ENCODE measurements at places on chromosomes 1 and 21. TPM values are rescaled to one million over a fixed set of nuclear protein-coding genes. Genes with fewer than 3 reads are reported as not detected.
A peak's percentile ranks its signal among the peaks of the same experiment; 100 is the strongest.

LCE2B gene
- not detected for total RNA-seq

HRNR gene
- total RNA-seq = not detected

CFHR3 gene
- 0.03 TPM for total RNA-seq

LRRC53 gene
- not detected for total RNA-seq

LAMB3 gene
- 13.7 TPM for total RNA-seq

FAM43B gene
- 0.09 TPM for total RNA-seq

RAB4A gene
- total RNA-seq = 48.5 TPM

PCNT gene
- 20.5 TPM for total RNA-seq

LYPD8 gene
- 0.46 TPM for total RNA-seq

ECM1 gene
- 135 TPM for total RNA-seq

LINGO4 gene
- not detected for total RNA-seq

SPATC1L gene
- 13.9 TPM for total RNA-seq

LEMD1 gene
- 0.60 TPM for total RNA-seq

DNA sequence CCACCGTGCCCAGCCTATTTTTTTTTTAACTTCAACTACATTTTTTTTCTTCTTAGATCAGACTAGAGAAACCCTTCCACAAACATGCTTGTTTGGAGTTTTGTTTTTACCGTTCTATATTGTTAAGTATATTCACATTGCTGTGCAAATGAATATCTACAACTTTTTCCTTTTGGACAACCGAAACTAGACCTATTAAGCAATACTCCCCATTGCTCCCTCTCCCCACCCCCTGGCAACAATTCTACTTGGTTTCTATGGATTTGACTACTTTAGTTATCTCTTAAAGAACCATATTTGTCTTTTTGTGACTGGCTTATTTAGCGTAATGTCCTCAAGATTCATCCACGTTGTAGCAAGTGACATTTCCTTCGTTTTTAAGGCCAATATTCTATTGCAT is 19.1 kb downstream of the ETNK2 start:
- no peak for DNase-seq

GRCh38 chr1:41507110-41507720 is 22.7 kb upstream of the EDN2 start:
- DNase-seq = no peak

GRCh38 chr21:39696196-39696595 is 48.8 kb upstream of the IGSF5 start:
- no peak for DNase-seq

- no peak for DNase-seq
Observed at GRCh38 chr21:44057960-44058651, 46.0 kb downstream of the TRAPPC10 start.

- no peak for DNase-seq
Observed at GRCh38 chr1:72678683-72679082, 396.3 kb upstream of the NEGR1 start.

DNA sequence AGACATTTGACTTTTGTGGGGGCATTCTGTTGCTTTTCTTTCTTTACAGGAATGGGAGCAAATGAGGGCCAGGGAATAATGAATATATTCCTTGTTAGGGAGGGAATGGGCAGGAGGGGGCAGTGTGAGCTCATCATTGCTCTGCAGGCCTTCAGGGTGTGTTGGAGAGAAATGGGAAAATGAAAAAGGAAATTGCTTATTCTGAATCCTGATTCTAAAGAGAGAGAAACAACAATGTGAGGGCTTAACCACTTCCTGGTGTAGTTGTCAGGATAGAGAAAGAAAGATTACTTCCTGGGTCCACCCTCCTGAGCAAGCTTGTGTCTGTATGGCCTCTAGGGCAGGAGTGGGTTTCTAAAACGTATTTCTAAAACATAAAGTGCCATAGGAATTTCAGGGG is 28.3 kb downstream of the VANGL2 start:
- peak; percentile 95 for DNase-seq

GRCh38 chr1:245822996-245823395 is 668.2 kb downstream of the KIF26B start:
- DNase-seq = peak; percentile 95

DNA sequence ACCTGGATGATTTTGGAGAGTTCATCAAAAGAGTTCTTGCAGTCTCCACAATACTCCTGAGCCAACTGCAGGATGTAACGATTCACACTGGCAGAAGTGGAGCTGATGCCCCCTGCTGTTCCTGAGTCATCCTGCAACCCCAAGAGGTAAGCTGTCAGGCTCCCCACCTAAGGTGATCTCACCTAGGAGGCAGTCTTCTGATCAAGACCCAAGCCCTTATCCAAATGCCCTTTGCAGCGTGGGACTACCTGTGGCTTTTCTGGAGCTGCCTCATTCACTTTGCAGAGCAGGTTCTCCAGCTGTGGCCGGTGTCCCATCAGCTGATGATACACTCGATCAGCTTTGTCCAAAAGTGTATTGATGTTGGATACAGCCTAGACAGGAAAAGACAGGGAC is 96.4 kb downstream of the UBR4 start:
- peak; percentile 32 for DNase-seq

- DNase-seq = no peak
Observed at GRCh38 chr1:89243046-89243445, 29.6 kb downstream of the GBP5 start.

GRCh38 chr1:117607471-117607870 is 1.6 kb downstream of the TENT5C start:
- no peak for DNase-seq

DNA sequence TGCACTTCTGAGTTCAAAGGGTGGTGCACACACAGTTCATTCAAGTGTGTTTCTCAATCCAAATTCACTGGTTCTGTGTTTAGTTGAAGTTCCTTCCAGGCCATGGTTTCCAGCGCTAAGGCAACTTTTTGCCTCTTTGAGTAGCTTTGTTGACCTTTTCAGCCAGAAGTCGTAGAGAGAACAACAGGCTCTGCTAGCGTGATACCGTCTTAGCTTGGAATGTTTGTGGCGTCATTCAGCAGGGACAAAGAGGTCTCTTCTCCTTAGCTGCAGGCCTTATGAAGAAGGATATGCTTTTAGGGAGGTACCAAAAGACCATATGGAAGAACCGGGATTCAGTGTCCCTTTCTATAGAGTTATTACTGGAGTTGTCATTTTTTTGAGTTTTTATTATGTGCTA is 65.7 kb downstream of the CNIH3 start:
- no peak for DNase-seq

DNA sequence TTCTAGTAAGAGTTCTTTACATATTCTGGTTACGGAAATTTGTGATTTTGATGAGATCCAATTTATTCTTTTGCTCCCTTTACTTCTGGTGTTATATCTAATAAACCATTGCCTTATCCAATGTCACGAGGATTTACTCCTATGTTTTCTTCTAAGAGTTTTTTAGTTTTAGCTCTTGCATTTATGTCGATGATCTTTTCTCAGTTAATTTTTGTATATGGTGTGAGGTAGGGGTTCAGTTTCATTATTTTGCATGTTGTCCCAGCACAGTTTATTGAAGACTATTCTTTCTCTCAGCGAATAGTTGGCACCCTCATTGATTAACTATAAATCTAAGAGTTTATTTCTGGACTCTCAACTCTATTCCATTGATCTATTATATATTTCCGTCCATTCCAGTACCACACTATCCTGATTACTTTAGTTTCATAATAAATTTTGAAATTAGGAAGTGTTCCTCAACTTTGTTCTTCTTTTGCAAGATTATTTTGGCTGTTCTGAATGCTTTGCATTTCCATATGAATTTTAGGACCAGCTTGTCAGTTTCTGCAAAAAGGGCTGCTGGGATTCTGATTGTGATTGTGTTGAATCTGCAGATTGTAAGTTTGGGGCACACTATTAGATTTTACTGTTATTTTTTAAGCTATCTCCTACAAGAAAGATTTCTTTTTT is 4.0 kb downstream of the KDM1A start:
- no peak for DNase-seq

DNA sequence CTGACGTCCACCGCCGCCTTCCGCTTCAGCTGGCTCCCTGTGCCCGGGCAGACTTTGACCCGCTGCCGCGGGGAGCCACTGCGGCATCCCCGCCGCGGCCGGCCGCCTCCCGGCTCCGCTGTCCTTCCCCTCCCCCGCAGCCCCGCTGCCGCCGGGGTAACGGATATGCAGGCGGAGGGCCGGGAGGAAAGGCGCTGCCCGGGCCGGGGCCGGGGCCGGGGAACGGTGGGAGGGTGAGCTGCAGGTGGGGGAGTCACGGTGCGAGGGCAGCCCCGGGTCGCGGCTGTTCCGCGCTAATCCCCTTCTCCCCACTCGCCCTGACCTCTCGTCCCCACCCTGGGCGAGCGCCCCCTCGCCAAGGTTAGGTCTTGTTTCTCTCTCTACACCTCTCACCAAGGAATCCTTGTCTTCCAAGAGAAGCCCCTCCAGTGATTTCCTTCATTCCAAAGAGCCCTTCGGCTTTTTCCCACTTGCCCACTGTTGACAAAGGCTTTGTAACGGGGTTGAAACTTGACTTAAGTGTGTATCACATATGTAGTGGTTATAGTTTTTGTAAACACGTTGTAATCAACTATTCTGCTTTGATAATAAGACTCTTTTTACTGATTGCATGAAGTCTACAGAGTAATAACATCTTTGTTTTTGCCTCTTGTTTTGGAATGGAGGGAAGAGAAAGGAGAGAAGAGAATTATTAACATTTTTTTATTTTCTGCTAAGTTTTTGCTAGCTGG is 669 bp downstream of the XPR1 start:
- peak; percentile 28 for DNase-seq

DNA sequence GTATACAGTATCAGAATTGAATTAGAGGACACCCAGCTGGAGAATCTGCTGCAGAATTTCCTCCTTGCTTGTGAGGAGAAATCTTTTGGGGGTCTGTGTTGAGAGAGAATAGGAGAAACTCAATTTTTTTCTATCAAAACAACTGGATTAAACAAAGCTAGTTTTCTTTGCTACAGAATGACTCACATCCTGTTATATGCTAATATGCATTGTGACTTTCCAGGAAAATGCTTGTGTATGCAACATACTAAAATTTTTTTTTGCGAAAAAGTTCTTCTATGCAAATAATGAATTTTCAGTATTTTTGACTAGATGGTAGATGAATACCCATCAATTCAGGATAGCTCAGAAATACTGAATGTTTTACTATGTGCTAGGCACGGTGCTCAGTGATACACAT is 2.2 kb downstream of the VAMP4 start:
- DNase-seq = peak; percentile 47

GRCh38 chr1:227343727-227344551 is 25.6 kb upstream of the CDC42BPA start:
- DNase-seq = peak; percentile 39

- DNase-seq = no peak
Observed at GRCh38 chr1:208110296-208110695, 133.9 kb downstream of the PLXNA2 start.

GRCh38 chr1:231416901-231417300 is 5.2 kb downstream of the EGLN1 start:
- DNase-seq = peak; percentile 29

DNA sequence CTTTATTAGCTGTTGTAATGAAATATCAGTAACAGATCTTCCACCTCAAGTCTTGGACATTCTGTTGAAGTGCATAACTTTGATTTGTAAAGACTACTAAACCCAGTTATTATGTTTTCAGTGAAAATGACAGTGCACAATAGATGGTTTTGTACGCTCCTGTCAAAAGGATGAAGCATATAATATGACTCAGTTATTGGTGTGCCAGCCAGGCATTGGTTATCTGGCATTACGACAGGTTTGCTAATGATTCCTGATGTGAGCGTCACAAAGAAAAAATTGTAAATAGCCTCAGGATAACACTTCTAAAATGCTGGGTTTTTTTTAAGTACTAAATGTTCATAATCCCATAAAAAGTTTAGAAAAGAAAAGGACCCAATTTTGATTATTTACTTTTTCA is 147.9 kb downstream of the MAGI3 start:
- peak; percentile 31 for DNase-seq

DNA sequence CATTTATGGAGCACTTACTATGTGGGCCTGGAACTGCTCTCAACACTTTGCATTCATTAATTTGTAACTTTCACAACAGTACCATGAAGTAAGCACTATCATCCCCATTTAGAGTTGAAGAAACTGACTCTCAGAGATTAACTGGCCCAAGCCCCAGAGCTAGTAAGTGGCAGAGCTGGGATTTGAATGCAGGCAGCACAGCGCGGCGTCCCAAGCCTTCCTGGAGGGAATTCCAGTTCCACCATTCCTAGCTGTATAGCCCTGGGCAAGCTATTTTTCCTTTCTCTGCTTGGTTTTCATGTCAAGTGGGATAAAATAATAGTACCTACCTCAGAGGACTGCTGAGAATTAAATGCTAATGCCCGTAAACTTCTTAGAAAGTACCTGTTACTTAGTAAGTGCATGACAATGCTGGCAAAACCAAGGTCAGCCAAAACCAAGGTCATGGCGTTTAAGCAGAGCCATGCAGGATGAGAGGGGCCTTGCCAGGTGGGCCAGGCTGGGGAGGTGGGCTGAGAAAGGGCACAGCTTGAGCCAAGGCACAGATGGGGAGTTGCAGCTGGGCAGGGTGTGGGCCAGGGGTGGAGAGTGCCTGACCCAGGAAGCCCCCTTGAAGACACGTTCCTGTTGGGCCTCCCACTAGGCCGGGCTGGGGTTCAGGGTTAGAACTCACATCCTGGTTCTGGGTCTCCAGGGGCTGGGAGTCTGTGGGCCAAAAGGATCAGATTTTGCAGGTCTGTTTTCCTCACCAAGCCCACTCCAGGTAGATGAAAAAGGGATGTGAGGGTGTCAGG is 4.6 kb upstream of the KNCN start:
- no peak for DNase-seq

DNA sequence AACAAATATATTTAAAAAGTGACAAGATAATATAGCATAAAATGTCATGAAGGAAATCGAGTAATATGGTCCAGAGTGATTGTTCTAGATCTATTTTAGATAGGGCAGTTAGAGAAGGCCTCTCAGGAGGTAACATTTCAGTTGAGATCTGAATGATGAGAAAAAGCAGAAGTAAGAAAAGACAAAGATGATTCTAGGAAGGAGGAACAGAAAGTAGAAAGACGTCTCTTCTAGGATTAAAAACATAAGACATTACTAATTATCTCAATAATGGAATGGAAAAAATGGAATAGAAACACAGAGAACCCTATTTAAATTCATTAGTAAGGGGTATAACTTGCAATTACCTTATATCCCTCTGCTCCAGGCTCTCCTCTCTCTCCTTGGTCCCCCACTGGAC is 130.0 kb upstream of the ZNHIT6 start:
- no peak for DNase-seq

GRCh38 chr1:11046625-11047365 is at the start of gene MASP2:
TSS of gene MASP2 (minus strand) at chr1:11047239. CDS start at chr1:11047207, 32 bp downstream.
- no peak for DNase-seq

DNA sequence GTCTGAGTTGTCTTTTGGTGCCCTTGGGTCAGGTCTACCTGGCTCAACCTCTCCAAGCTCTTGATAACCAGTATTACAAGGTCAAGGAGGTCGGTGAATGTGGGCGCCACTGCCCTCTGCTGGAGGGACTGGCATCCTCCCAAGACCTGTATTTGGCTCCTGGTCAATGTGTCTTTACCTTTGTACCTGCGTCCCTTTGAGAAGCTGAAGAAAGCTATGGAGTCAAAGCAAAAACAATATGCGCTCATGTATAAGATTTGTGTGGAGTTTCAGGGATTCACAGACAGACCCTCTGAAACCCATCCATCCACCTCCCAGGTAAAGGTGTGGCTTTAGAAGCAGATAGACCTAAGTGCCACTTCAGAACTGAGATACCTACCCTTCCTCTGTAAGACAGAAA is 61.8 kb upstream of the NBL1 start:
- peak; percentile 14 for DNase-seq

Measured in A172 (cell line).